ENCODE measurements at places on chromosomes 6 and 20.

GRCh38 chr6:150899231-150899630 is 33.7 kb downstream of the MTHFD1L start:
- no peak for DNase-seq

- DNase-seq = no peak
Measured at GRCh38 chr20:37699202-37699601, 5.4 kb downstream of the CTNNBL1 start.

GRCh38 chr6:109235481-109236038 is 140.3 kb downstream of the CEP57L1 start:
- DNase-seq = no peak

GRCh38 chr20:36462440-36463211 is 78.7 kb upstream of the MYL9 start:
- no peak for DNase-seq

GRCh38 chr6:139776041-139776440 is 401.6 kb upstream of the CITED2 start:
- DNase-seq = no peak

- no peak for DNase-seq
Measured at GRCh38 chr20:57391439-57392301, 474 bp downstream of the RBM38 start.

- peak; percentile 28 for DNase-seq
Measured at GRCh38 chr6:3162565-3163247, 5.4 kb upstream of the TUBB2A start.

- no peak for DNase-seq
Measured at GRCh38 chr6:137432054-137432611, 62.1 kb downstream of the OLIG3 start.

DNA sequence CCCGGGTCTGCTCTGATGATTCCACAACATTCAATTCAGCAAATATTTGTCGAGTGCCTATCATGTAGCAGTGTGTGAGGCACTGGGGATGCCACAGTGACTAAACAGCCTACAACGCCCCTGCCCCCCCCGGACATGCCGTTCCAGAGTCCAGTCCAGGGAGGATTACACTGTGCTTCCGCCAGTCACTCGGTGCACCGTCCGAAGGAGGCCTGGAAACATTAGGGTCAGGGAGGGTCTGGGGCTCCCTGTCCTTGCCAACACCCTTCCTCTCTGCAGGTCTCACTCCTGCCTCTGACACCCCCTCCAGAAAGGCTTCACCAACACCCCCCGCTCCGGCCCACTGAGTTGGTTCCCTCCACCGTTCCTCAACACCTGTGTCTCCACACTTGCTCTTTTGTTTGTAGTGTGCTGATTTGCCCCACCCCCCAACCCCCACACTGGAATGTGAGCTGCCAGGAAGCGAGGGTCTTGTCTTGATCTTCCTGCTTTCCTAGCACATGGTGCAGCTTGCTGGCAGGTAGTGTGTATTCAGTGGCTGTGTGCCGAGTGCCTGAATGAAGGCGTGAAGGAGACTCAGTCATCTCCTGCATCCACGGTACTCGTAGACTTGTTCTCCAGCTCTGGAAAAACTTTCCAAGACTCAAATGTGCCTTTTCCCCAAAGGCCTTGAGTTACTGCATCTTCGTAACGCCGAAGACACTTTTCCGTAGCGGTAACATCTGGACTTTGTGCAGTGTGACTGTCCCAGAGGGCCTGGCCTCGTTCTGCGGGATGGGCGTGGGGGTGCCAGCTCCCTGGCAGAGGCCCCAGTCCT is 150.4 kb downstream of the ZDHHC14 start:
- no peak for DNase-seq

DNA sequence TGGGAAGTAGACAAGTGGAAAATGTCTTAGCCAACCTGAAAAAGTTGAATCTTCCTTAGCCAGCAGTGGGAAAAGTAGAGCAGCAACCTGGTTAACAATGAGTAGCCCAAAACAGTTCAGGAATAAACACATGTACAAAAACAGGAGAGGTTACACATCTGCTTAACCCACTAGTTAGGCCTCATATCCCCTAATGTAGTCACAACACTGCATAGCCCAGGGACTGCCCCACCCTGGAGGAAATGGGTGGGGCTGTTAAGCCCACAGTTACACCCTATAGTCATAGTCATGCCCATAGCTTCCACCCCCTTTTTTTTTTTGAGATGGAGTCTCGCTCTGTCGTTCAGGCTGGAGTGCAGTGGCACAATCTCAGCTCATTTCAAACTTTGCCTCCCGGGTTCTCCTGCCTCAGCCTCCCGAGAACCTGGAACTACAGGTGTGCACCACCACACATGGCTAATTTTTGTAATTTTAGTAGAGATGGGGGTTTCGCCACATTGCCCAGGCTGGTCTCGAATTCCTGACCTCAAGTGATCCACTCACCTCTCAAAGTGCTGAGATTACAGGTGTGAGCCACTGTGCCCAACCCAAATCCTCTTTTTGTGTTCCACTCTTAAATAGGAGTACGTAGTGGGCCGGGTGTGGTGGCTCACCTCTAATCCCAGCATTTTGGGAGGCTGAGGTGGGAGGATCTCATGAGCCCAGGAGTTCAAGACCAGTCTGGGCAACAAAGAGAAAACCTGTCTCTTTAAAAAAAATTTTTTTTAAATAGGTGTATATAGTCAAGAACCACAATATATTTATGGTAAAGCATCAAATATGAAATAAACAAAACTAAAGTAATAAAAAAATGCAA is 24.5 kb downstream of the ILRUN start:
- DNase-seq = peak; percentile 46

- no peak for DNase-seq
Measured at GRCh38 chr6:92376691-92377090, 1042.7 kb downstream of the EPHA7 start.

- no peak for DNase-seq
Measured at GRCh38 chr20:15139522-15139921, 802.1 kb upstream of the FLRT3 start.

DNA sequence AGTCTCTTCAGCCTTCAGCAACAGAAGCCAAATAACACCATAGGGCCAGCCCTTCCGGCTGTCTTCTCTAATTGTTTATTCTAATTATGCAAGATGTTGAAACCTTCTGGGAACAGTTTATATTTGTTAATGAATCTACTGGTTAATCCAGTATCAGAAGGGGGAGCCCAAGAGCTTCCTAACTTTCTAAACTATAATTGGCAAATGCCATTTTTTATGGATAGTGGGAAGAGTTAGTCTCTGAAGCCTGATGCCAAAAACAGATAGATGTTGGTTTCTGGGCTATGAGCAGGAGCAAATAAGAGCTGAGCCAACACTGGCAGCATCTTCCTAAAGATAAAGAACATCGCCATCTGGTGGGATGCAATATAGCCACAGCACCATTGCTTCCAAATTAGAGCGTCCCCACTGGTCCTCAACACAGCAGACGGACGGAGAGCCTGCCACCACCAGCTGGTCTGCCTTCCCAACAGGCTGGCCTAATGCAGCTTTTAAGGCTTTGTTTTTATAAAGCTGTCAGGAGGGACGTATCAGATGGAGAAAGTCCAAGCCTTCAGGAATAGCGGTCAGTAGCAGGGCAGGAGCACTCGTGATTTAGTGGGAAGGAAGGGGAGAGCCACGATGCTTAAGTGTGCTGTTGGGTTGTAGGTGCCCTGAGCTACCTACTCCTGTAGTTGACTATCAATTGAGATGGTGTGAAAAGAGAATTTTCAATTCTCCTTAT is 118.8 kb downstream of the RALGAPA2 start:
- DNase-seq = no peak

DNA sequence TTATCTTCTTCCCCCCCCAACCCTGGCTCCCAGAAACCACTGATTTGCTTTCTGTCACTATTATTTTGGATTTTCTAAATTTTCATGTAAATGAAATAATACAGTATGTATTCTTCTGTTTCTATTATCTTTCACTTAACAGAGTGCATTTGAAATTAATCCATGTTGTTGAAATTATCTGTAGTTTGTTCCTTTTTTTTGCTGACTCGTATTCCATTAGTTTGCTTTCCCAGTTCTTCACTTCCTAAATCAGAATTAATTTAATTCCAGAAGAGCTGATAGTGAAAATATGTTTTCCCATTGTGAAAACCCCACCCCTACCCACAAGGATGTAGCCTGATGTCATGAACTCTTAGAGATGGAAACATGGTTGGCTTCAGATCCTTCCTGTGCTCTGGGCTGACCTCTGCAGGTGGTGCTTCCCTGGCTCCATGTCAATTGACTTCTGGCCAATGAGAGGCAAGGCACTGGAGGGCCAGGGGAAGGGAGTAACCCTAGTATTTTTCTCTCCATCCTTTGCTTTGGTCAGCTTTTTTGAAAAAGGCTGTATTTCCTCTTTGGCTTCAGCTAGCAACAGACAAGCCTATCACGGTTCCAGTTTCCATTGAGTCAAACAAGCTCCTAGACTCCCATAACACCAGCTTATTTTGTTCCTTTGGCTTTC is 244.4 kb upstream of the HSF2 start:
- DNase-seq = no peak

GRCh38 chr6:157596461-157596860 is 215.5 kb downstream of the ZDHHC14 start:
- DNase-seq = no peak

DNA sequence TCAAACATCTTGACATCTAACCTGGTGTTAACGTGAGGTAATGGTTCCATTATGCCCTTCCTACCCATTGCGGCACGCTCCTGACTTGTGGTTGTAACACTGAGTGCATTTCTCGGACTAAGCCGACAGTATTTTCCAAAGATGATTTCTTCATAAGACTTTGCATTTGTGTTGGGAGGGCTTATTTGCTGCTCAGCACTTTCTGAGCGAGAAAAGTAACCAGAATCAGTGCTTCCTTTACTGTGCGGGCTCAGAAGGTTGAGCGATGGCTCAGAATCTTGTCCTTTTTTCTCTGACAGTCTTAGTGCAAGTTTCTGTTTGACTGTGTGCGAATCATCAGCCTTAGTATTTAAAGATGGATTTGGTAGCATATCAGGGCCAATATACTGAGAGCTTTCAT is 171.7 kb downstream of the HIVEP2 start:
- no peak for DNase-seq

DNA sequence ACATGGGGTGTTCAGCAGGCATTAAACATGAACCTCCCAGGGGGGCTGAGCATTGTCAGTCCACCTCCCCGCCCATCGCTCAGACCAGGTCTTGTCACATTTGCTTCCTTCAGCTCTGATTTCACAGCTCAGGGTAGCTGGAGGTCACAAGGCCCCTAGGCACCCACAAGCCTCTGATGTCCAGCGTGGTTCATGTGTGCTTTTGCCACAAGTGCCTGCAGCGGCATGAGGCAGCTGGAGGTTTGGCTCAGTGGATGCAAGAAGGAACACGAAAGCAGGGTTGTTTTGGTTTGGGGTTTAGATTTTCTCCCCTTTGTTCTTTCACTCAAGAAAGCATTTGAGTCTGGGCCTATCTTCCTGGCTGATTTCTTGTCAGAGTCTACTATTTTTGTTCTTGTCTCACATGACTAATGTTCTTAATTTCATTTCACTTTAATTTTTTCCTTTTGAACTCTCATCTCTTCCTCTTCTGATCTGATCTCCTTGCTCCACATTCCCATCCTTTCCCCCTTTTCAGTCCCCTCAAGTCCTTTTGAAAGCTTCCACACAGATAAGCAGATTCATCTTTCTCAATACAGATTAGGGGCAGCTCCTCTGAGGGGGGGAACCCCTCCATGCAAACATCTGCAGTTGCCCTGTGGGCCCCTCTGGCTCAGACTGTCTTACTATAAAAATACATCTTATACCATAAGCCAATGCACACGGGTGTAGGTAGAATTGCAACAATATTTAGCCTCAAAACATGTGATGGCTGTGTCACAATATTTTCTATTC is 68.1 kb upstream of the CEP85L start:
- no peak for DNase-seq

GRCh38 chr6:144035416-144035815 is 27.4 kb upstream of the PLAGL1 start:
- DNase-seq = no peak

- no peak for DNase-seq
Measured at GRCh38 chr6:93343476-93343875, 75.9 kb downstream of the EPHA7 start.

DNA sequence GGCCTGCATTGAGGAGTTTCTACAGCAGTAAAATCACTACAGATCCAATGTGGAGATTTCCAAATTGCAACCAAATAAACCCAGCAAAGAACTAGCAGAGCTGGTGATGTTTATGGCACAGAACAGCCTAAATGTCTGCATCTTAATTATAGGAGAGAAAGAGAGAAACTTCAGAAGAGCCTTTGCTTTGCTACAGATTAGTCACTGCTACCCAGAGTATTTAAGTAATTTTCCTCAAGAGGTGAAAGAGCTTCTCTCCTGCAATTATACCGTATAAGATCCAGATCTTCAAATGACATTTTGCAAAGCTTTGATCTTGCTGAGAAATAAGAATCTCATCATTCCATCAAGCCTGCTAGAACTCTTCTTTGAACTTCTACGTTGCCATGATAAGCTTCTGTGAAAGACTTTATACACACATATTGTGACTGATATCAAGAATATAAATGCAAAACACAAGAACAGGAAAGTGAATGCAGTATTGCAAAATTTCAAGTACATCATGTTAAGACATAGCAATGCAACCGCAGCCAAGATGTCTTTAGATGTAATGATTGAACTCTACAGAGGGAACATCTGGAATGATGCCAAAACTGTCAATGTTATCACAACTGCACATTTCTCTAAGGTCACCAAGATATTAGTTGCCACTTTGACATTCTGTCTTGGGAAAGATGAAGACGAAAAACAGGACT is 48.0 kb downstream of the MKKS start:
- DNase-seq = no peak

GRCh38 chr20:2451939-2452732 is 18.5 kb downstream of the SNRPB start:
- peak; percentile 24 for DNase-seq

DNA sequence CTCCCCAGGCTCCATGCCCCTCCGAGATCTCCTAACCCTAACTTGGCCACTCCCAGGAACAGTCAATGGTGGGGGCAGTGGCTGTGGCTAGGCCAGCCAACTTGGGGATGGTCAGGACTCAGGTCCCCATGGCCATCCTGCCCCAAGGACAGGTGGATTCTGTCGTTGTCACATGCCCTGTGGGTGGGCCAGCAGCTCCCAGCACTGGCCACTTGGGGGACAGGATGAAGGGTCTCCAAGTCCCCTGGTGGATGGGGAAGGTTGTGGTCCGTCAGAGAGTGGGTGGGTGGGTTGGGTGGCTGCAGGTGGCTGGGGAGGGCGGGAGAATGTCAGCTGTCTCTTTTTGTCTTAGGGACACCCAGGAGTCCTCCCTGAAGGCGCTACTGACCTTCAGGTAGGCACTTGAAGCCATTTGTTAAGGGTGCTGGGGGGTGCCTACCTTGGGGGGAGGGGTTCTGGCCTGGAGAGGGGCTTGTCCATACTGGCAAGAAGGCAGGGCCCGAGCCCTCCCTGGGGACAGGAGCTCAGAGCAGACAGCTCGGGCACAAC is 5.5 kb downstream of the COL9A3 start:
- DNase-seq = no peak

DNA sequence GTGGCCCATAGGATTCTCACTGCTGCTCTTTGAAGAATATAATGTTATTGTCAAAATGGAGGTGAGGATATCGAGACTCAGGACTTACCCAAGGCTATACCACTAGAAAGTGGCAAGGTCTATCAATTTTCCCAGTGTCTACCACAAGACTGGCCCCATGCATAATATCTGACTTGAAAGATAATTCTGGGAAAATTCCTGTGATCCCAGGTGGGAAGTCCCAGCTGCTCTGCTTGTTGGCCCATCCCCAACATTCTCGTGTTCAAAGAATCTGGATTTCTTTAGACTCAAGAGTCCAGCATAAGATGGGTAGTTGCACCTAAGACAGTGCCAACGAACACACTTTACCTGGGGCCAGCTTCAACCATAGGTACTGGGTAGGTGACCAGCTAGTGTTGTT is 120.7 kb upstream of the DTNBP1 start:
- no peak for DNase-seq
